ENCODE measurements at places on chromosomes 4 and X.

GRCh38 chr4:71882113-71882841 lies 98.4 kb upstream of the GC start:
- DNase-seq = no peak

DNA sequence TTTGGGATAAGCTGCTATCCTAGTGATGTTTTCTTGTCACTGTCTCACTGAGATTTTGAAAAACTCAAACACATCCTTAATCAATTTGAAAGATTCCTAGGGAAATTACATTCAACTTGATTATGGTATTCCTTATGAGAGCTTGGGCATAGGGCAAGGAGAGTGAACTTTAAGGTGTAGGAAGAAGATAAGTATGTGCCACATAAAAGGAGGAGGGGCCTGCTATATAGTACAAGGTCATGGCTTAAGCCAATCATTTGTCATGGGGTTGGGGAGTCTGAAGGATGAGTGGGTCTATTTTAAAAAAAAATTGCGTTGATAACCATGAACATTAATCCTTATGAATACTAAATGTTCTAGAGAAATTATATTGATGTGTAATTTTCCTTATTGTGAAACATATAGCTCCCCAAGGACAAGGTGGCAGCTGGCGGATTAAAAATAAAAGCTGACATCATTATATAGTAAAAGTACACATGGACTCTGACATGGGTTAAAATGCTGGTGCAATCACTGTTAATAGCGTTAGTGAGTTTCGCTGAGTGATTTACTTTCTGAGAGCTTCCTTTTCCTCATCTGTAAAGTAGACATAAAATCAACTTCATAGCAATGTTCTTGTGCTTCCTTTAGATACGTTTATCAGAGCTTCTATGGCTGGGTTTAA lies 17.4 kb downstream of the GALNT7 start:
- DNase-seq = no peak

DNA sequence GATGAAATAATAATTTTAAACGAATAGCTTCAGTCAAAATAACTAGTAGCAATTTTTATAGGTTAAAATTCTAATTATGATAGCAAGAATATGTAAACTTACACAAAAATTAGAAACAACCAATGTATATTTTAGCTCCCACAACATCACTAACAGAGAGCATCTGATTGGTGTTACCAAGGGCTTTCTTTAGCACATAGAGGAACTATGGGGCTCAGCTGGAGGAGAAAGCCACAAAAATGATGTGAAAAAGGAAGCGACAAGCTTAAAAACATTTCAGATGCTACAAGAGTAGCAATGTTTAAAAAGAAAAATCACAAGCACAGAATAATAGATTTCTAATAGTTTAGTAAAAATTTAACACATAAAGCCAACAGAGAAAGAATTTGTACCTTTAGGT lies 56.3 kb downstream of the ATP8A1 start:
- no peak for DNase-seq

DNA sequence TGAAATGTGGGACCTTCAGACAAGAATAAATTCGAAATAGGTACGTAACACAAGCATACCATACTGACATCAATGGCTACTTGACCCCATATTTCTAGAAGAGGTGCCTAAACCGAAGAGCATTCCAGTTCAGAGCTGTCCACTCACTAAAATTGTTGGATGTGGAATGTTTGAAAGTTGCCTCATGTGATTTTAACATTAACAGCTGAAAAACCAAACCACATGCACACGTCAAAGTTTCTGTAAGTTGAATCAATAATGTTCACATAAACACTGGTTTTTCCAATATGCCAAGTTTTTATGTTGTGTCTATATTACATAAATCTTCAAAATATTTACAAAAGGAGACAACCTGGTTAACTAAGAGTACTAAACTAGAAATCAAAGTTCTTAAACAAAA lies 3.5 kb downstream of the UBE2D3 start:
- no peak for DNase-seq

DNA sequence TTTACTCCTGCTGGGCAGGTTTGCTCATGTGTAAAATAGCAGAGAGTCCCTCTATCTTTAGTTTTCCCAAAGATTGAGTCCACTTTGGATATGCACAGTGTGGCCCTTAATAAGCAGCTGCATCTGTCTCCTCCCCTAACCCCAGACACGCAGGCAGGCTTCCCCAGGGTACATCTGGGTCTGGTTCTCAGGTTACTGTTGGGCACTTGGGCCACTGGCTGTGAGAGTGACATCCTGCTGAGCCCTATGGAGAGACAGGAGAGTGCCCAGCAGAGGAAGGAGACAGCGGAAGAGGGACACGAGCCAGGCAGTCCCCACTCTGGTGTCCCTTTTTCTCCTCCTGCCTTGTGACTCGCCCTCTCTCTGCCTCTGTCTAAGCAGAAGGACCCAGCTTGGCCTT lies 16.0 kb downstream of the XK start:
- DNase-seq = no peak

DNA sequence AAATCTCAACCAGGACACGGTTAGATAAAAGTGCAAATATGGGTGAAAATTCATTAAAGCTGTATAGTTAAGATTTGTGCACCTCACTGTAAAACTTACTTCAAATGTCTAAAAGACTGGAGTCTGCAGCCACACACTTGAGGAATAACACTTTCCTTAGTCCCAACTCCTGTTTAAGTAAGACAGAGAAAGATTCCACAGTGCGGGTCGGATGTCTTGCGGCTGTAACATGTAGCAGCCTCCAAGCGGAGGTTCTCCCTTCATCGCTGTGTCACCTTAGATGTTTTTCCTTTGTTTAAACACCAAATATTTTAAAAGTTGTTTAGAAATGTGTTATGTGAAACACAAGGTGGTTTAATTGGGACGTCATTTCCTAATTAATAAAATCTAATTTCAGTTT lies 905 bp upstream of the MAEA start:
- DNase-seq = no peak

DNA sequence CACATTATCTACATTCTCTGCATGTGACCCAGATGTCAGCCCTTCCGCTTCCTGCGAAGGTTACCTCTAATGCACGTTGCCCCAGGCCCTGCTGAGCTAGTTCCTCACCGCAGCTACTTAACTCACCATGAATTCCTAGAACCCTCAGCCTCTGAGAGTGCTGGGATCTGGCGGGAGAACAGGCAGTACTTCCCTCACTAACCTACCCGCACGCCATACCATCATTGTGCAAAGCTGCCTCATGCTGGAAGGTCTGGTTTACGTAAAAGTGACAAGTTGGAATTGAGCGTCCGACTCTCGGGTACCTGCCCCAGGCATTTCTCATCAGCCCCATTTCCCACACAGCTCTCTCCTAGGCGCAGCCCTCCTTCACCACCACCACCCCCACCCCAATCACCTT lies 6.3 kb downstream of the SLC25A4 start:
- no peak for DNase-seq

- DNase-seq = no peak
Measured at GRCh38 chr4:141301216-141301615, 80.5 kb downstream of the ZNF330 start.

DNA sequence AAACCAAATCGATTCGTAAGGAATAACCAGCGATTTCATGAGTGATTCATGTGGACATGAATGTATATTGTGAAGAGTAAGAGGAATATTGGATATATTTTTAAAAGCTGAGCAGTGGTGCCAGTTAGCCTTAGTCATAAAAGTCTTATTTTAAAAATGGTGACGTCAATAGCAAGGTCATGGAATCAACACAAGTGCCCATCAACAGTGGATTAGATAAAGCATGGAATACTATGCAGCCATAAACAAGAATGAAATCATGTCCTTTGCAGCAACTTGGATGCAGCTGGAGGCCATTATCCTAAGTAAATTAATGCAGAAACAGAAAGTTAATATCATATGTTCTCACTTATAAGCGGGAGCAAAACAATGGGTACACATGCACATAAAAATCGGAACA lies 89.0 kb upstream of the STOX2 start:
- DNase-seq = no peak

GRCh38 chr4:42489095-42489494 lies 91.8 kb downstream of the SHISA3 start:
- no peak for DNase-seq

DNA sequence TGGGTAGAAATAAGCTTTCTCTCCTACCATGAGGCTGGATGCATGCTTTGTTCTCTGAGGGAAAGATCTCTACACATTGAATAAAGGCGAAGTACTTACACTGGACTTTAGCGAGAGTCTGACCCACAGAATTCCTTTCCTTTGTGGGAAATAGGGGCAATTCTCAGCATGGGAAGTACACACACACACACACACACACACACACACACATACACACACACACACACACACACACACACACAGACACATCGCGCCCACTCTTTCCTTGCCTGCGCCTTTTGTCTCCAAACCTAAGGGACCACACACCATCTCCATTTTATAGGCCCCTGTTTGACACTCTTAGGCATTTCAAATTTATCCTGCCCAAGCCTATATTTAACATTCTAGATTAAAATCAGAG lies 83.8 kb downstream of the LUZP4 start:
- no peak for DNase-seq

DNA sequence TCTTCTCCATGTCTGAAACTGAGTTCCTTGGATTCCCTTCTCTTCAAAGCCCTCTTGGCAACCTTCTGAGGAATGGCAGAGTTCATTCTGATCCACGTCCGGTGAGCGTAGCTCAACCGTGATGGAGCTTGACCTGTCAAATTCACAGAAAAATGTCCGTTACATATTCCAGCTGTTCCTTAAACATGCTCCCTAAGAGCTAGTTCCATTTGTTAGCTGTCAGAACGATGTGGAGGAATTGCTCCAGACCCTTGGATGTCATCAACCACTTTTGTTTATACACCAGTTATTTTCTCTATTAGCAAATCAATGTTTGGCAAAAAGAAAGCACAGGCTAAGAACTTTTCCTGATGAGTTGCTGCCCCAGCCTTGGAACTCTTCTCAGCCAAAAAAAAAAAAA lies 50.1 kb downstream of the NHS start:
- DNase-seq = no peak

DNA sequence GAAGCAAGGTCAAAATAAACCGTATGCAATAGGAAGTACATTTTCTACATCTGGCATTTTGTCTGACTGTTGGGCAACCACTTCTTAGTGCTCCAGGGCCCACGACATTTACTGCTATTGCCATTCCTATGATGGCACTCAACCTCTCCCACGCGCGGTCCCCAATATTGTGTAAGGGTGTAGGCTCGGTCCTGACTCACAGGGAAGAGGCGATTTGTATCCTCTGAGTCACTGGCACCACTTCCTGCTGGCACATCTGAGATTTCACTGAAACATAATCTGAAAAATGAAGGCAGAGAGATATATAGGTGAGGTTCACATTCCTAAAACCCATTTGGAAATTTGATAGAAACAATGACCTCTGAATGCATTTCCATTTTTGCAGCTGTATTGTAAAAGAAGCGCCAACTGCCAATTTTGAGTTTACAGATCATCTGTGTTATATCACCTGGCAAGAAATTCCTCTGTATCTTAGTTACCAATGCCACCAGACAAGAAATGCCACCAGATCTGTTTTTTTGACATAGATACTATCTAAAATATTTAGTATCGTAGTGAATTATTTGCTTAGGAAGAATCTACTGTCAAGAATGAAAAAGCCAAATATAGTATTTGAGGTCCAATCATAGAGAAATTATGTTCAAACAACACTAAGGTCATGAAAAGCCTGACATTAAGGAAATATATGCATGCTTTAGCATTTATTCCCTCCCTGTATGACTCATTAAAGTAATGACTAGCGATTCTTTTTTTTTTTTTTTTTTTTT lies 9.8 kb downstream of the EREG start:
- DNase-seq = no peak

DNA sequence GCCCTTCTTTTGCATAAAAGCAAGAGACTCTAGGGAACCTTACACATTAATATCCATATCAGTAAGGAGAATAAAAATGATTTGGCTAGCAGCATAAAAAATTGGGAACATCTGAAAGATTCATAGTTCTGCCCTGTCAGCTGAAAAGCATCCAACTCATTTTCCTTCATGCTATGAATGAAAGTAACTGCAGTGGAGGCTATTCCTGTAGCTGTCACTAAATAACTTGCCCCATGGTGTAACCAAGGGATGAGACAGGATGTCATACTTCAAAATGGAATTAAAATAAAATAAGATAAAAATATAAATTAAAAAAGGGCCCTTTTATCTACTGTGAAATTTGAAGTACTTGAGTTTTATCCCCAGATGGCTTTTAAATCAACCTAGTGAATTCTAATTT lies 878.8 kb downstream of the C4orf33 start:
- DNase-seq = no peak

DNA sequence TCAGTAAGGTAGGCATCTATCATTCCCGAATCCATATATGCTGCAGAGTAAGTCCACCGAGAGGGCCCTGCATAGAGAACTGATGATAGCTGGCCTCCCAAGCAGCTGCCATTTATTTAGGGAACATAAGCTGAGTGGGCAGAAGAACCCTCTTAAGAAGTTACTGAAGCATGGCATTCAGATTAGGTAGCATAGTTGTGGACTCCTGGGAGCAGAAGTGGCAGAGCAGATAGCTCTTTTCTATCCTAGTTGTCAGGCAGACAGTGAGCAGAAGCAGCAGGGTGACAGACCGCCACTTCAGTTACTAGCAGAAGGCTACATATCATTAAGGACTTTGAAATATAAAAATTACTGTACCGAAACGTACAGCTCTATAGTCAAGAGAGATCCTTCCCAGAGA lies 454.7 kb downstream of the PPP4R3C start:
- DNase-seq = no peak

DNA sequence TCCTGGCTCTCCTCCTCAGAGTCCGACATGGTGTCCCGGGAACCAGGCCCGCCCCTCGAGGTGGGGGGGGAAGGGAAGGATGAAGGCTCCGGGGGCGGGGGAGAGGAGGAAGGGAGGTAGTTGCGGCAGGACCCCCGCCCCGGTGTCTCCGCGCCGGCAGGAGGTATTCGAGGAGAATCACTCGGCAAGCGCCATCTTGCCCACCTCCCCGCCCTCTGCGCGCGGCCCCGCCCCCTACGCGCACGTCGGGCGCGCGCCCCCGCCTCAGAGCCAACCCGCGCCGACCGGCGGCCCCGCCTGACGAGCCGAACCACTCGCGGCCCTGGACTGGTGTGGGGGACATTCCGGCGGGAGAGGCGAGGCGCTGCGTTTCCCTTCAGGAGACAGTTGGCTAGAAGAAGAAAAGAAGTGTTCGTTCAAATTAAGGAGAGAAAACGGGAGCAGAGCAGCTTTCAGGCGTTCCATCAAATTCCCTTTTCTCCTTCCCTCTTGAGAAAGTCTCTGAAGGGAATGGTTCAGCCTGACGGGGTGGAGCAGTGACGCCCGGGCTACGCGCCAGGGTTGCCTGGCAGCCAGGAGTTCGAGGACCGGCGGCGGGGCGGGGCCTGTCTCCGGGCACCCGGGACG lies at the start of gene RAB28:
RAB28 (minus strand) TSS at position 219 of the 627 bp plus-strand sequence.
- DNase-seq = peak; percentile 77

GRCh38 chr4:150145946-150146340 lies 67.7 kb downstream of the DCLK2 start:
- no peak for DNase-seq

GRCh38 chrX:72121383-72121782 lies 10.3 kb downstream of the RTL5 start:
- DNase-seq = peak; percentile 6

- DNase-seq = no peak
Measured at GRCh38 chr4:153260553-153261300, 56.5 kb downstream of the TRIM2 start.

- DNase-seq = no peak
Measured at GRCh38 chrX:53813670-53814440, 127.3 kb upstream of the HUWE1 start.

Data from esophagus squamous epithelium (tissue), 5 donors.